ENCODE measurements at places on chromosomes 3 and 15. TPM values are rescaled to one million over a fixed set of nuclear protein-coding genes. Genes with fewer than 3 reads are reported as not detected.

GRCh38 chr3:140277886-140278285, 342.9 kb downstream of the CLSTN2 start:
- DNase-seq: no peak

DNA sequence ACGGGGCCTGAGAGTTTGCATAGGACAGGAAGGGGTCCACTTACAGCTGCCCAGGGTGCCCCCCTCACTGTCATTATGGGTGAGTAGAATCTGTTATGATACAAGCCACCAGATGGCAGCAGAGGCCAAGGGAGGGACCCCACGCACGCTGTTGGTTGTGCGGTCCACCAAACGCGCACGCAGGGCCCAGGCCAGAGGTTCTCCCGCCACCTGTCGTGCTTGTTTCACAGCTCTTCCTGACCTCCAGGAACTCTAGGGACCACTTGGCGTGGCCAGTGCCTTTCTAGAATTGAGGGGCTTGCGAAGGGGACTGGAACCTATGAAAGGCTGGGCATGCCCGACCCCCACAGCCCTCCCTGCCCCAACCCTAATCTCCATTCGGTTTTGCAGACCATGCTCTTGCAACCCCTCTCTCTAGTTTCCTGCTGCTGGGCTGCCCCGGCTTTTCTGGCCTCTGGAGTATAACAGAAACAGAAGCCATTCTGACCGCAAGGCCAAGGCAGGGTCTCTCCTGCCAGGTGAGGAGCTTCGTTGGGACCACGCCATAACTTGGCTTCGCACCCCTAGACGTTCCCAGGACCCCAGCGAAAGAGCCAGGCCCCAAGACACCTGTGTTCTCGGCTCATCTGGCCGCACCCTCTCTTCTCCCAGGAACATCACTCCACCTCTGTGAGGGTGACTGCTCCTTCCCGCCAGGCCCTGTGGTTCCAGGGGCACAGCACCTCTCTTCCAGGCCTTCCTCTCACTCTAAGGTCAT, 46.0 kb downstream of the ALDH1L1 start:
- peak; percentile 71 for DNase-seq

GRCh38 chr3:53552730-53553129, 58.3 kb downstream of the CACNA1D start:
- DNase-seq: no peak

- peak; percentile 55 for DNase-seq
Observed at GRCh38 chr3:49609815-49610214, 55.5 kb downstream of the BSN start.

DNA sequence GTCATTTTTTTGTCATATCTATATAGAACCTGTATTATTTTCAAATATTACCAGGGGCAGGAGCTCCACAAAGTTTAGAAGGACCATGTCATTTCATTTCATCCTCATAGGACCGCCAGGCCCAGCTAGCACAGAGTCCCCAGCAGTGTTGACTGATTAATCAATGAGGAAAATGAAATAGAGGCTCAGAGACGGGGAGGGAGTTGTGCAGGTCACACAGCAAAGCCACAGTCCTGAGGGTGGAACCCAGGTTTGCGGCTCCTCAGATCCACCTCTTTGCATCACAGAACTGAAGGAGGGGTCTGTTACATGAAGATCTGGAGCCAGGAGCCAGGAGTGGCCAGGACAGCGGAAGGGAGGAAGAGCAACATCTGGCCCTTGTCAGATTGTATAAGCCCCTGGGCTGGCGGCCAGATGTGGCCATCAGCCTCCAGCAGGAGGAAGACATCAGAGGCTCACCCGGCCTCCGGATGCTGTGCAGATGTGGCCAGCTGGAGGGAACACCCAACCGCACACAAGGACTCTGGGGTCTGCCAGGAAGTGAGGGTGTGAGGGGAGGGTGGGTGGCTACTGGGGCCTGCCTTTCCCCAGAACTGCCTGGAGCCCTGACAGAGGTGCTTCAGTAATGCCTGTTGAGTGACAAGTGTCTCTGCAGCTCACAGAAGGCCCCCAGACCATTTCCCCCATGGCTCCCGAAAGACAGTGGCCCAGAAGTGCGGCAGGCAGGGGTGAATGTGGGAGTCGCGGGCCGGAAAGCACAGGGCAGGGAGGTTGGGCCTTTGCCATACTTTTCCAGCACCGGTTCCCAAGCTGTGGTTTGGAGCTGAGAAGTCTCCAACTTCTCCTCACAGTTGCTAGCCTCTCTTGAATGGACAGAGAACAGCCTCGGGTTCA, 21.3 kb downstream of the EFCC1 start:
- peak; percentile 93 for DNase-seq

GRCh38 chr3:187958432-187959003, 195.4 kb upstream of the LPP start:
- DNase-seq: peak; percentile 44

DNA sequence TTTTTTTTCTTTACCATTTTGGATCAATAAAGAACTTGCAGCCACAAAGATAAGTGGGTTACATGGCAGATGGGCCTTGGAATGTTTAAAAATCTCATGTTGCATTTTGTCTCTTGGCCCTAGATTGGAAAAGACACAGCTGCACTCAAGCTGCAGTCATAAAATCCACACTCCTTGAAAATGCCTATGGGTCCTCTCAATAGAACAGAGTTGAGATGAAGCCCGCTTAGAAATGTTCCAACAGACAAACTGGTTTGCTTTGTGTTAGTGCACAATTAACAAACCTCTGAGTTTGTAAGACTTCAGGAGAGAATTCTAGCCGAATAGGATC, 401.2 kb upstream of the CDIN1 start:
- no peak for DNase-seq

GRCh38 chr15:50358845-50359244, 3.8 kb upstream of the GABPB1 start:
- DNase-seq: no peak

DNA sequence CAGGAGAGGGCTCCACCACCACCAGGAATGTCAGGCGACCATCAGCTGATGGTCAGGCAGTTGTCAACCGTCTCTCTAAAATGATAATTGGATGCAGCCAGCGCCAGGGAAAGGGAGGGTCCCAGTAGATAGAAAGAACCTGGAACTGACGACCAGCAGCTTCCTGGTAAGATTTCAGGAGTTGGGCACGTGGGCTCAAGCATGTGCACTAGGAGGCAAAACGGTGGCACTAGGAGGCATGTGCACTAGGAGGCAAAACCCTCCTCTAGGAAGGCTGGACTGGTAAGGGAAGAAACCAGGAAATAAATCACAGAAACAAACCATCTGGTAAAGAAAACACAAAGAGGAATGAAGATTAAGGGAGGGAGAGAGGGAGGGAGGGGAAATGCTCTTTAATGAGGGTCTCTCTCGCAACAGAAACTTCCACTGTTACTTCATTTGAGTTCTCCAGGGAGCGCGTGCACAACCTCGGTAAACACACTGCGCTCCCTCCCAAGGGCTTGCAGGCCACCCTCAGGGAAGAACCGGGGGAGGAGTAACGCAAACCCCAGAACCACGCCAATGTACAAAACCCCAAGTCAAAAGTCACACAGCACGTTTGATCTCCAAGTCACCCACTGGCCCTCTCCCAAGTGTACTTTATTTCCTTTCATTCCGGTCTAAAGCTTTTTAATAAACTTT, 116.7 kb downstream of the XXYLT1 start:
- peak; percentile 45 for DNase-seq

- no peak for DNase-seq
Observed at GRCh38 chr3:12593473-12593872, 36.6 kb downstream of the MKRN2 start.

DNA sequence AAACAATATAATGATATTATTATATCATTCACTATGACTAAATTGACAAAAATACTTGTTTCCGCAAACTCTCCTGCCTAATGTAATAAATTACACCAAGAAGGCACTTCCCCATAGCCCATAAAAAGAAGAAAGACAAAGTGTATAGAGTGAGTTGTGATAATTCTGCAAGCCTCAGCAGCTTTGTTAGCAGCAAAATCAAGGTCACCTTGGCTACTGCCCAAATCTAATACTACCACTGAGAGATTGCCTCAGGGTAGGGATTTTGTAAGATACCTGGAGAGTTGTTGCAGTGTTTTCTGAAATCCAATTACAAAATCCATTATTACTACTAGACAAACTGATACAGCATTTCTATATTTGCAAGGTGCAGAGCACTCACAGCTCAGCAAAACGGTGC, 503.5 kb downstream of the FGF12 start:
- no peak for DNase-seq

DNA sequence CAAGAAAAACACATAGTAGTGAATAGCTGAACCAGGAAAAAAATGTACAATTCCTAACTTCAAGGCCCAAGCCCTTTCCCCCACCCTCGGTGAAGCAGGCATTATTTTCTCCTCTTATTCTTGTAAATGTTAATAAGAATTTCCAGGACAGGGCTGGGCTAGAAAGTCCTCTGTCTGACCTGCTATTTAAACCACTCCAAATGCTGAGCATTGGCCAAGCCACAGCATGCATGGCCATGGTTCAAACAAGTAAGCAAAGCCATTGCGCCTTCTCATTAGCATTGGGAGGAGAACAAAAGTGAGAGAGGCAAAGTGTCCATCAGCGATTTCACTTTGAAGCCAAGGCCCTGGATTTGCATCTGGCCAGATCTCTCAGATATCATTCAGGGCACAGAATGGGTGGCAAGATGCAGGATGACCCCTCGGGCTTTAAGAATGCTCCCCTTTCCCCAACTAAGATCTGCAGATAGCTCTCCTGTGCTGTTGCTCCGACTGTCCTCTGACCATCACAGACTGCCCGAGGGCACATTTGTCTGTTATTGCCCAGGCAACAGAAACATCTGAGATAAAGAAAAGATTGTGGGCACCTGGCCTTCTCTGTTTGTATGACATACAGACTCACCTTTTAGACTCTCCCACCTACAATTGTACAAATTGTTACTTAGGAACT, 46.3 kb downstream of the CEMIP start:
- DNase-seq: peak; percentile 35

- DNase-seq: no peak
Observed at GRCh38 chr3:188417766-188418165, 263.8 kb downstream of the LPP start.

GRCh38 chr3:127800508-127800907, 21.8 kb downstream of the MGLL start:
- DNase-seq: no peak

DNA sequence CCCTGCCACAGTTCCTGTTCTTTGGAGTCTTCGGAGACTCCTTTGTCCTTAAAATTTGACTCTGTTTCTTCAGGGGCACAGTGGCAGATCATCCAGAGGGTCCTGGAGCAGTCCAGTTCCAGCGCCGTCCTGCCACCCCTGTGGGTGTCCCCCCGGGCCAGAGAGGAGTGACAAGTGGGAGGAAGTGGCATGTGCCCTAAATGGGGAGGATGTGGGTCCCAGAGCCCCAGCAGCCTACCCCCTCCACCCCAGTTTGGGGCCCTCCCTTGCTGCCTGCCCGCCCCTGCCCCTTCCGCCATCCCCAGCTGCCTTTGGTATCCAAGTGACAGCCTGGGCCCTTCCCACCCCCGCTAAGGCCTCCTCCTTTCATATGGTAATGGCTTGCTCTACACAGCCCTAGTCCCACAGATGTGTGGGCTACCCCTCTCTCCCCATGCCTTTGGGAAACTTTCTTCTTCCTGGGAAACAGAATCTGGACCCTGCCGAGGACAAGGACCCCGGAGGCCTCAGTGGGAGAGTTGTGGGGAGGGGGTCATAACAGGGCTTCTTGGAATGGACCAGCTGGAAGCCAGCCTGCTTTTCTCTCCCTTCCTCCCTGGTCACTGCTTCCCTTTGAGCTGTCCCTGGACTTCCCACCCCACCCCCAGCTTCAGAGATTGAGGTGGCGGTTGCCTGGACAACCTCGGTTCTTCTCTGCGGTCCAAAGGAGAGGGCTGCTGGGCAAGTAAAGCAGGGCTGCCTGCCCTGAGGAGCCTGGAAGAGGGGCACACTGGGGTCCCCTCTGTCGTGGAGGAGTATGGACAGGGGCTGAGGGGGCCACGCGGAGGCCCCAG, 43.2 kb downstream of the KLHL25 start:
- no peak for DNase-seq

DNA sequence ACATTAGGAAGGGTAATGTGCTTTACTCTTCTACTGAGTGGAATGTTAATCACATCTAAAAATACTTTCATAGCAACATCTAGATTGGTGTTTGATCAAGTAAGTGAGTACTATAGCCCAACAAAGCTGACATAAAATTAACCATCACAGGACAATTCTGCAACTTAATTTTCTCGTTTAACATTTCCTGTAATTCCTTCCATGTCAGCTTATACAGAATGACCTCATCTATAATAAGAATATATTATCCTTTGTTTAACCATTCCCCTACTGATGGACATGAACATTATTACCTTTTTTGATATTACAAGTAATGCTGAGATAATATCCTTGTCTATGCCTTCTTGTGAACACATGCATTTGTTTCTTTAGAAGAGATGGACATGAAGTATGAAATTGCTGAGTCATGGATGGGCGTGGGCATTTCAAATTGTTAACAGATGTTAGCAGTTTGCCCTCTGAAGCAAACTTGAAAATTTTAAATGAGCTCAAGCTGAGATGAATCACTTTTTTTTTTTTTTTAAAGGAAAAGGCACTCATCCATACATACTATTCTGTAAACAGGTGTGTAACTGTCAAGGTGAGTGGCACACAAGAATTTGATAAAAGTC, 85.1 kb downstream of the OXNAD1 start:
- no peak for DNase-seq

GRCh38 chr15:73897441-73898261, 24.3 kb downstream of the TBC1D21 start:
- peak; percentile 82 for DNase-seq

- DNase-seq: peak; percentile 7
Observed at GRCh38 chr15:25242166-25242879, 196.5 kb downstream of the UBE3A start.

DNA sequence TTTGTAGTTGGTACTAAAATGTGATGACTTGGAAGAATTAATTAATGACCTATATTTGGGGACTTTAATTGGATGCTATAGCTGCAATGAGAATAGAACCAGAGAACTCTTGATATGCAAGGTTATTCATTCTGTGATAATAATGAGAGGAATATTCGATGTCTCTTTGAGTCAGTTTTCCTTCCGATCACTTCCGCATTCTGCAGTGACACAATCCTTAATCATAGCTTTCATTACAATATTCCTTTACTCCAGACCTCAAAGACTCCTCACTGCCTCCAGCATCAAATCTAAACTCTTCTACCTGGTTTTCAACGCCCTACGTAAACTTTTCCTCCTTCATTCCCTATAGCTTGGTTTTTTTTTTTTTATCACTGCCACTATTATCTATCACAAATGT, 21.6 kb downstream of the B3GNT5 start:
- DNase-seq: no peak

USF3 gene
- 15.6 TPM for total RNA-seq

PLCH1 gene
- 0.50 TPM for total RNA-seq

AP3B2 gene
- total RNA-seq: 0.84 TPM

ISLR2 gene
- total RNA-seq: 2.2 TPM

LRRC28 gene
- 24.4 TPM for total RNA-seq

C2CD4B gene
- total RNA-seq: 1.7 TPM

CADPS gene
- total RNA-seq: 14.3 TPM

MRPL3 gene
- total RNA-seq: 58.8 TPM

MYL3 gene
- total RNA-seq: 9,164 TPM

PARP14 gene
- total RNA-seq: 13.3 TPM

GOLGA8T gene
- 0.27 TPM for total RNA-seq

CAMP gene
- total RNA-seq: not detected

LMOD3 gene
- total RNA-seq: 162 TPM

All from left ventricle myocardium superior (tissue), 1 donor.